Stimulated activated CD4-positive, alpha-beta T cell treated with anti-CD3 and anti-CD28 coated beads, Interleukin-4, amount 100 ng/mL, for 4 hours (primary cell): ENCODE measurements at places on chromosomes 7 and 10.

DNA sequence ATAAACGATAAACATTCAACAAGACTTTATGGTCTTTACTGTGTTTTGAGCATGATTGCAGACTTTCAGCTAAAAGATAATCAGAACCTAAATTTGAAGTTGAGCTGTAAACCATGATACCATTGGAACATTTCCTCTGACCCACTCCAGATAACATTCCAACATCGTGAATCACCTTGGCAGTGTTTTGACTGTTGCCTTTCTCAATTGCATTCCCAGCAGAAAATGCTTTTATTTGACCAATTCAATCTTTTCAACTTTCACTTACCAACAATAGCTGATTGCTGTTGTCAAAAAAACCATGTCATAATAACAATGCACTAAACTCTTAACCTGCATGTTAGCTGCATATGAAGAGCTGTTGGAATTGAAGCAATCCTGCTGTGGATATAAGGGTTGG lies 165.5 kb downstream of the MDFIC start:
- DNase-seq = no peak

DNA sequence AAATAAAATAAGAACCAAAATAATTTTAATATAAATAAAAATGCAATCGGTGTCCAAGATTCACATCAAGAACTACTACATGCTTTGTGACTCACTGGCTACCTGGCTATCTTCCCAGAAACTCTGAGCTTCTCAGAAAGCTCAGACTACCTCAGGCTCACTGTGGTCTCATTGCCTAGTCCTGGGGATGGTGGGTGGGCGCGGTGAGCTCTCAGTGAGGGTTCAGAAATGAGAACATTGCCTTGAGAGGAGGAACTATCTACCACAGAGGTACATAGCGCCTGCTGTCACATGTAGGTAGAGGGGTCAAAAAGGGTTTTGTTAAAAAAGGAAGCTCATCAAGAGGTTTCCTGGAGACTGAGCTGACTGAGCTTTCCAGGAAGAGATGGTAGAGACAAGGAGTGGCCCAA lies 108.0 kb downstream of the WDFY4 start:
- no peak for DNase-seq

DNA sequence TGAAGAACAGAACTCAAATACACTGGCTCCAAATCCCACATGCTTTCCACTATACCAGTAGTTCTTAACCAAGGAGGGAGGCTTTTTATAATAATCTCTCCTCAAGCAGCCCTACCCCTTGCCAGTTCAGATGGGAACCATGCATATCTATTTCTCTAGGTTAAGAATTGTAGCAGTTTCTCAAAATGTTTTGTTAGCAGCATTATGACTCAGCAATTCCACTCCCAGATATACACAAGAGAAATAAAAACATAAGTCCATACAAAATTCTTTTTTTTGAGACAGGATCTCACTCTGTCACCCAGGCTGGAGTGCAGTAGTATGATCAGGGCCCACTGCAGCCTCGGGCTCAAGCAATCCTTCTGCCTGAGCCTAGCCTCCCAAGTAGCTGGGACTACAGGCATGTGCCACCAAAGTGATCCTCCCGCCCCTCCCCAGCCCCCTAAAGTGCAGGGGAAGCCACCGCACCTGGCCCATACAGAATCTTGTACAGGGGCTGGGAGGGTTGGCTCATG lies 18.1 kb downstream of the YWHAG start:
- DNase-seq = no peak

DNA sequence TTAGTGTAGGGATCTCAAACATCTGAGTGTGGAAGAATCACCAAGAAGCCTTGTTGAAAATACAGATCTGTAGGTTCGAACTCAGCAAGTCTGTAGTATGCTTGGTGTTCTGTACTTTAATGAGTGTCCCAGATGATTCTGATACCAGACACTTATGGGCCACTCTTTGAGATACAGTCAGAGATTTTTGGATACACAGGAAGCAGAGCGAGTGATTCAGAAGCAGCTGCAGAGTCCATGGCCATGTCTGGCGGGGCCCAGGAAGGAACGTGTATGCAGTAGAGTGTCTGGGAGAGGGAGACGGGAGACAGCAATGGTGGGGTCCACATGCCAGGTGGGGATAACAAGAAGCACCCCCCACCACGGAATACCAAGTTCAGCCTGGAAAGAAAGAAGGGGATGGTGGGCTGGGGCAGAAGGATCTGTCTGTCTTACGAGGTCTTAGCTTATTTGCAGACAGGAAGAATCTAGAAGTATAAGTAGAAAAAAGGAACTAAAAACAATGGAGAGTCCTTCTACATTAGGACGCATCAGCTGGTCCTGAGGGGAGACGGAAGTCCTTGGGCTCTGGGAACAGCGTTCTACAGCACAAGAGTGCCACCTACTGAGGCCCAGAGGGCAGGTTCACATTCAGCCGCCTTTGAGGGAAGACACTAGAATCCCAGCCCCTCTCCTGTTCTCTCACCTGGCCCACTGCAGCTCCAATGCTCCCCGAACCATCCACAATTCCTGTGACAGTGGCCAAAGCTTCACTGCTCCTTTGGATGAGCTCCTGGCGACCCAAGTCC lies 55.4 kb downstream of the SLC37A3 start:
- DNase-seq = no peak

DNA sequence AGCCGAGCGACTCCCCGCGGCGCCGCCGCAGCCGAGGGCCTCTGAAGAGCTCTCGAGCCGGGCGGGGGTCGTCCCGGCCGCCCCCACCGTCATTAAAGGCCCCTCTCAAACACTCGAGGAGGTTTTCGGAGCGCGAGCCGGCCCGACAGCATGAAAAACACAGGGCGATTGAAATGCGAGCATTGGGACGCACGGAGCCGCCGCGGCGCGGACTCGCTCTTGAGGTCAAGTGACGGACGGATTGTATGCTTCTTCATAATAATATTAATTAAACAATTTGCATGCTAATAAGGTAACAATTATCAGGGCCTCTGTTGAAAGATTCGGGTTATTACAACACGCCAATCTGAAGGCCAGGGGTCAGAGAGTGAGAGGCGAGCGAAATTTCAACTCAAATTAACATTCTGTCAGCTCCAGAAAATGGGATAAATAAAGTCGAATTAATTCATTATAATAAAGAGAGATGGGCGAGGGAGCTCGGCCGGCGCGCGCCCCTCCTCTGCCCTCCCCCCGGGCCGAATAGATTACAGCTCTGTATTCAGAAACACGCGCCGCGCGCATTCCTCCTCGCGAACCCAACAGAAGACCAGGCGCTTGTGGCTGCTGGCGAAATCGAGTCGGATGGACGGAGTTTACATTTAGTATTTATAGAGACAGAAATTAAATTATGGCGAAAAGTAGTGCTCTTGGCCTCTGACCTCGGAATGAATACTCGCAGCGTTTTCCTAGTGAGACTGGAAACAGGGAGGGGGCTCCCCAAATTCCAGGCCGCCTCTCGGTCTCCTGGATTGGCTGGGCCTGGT lies 2.1 kb upstream of the UNCX start:
- no peak for DNase-seq

DNA sequence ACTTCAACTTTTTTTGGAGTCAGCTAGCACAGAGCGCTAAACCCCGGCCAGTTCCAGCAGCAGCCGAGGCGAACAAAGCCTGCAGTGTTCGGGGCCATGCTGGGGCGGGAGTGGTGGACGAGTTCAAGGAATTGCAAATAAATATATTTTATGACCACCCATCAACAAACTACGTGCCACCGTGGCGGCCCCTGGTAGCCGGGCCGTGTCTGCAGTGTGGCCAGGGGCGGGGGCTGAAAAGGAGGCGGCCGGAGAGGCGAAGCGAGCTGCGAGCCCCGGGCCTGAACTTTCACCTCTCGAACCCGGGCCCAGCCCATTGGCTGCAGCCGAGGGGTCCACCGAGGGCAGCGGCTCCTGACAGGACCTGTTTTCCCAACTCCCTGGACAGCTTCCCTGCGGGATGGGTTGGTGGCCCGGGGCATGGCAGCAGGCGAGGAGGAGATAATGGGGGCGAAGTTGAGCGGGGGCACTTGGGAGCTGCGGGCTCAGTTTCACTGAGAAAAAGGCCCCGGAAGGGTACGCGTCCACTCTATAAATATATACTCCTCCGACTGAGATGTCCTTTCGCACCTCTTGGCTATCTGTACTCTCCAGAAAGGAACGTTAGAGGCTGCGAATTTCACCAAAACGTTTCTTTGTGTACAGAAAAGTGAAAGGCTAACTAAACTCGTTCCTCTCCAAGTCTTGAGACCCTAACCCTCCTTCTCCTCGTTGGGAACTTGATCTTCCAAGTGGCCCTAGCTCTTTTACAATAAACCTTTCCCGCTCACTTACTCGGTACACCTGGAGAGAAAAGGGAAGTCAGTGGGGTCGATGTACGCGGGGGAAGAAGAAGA lies 164.6 kb upstream of the PPP1R3A start:
- DNase-seq = no peak

GRCh38 chr10:69914398-69915214 lies 112.9 kb downstream of the COL13A1 start:
- DNase-seq = peak; percentile 16

- no peak for DNase-seq
Measured at GRCh38 chr10:14665865-14666857, 108.5 kb downstream of the FAM107B start.

GRCh38 chr10:128095753-128096469 lies 30.3 kb downstream of the MKI67 start:
- no peak for DNase-seq

DNA sequence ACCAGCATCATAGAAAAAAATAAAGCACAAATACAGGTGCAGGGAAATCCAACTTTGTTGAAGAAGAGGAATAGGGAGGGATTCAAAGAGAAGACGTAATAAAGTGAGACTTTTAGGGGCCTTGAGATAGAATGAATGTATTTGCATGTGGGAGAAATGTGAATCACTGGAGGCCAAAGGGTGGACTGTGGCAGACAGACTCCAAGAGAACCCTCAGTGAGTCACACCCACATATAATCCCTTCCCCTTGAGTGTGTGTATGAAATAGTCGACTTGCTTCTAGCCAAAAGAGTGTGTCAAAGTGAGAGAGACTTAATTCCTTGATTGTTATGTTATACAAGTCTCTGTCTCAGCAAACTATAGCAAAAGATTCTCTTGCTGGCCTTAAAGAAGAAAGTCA lies 101.3 kb upstream of the GHITM start:
- DNase-seq = no peak

GRCh38 chr10:18094332-18094731 lies 45.9 kb upstream of the CACNB2 start:
- DNase-seq = no peak

- no peak for DNase-seq
Measured at GRCh38 chr7:39560997-39561396, 5.2 kb upstream of the YAE1 start.

GRCh38 chr7:526460-527034 lies 6.9 kb upstream of the PDGFA start:
- DNase-seq = no peak

DNA sequence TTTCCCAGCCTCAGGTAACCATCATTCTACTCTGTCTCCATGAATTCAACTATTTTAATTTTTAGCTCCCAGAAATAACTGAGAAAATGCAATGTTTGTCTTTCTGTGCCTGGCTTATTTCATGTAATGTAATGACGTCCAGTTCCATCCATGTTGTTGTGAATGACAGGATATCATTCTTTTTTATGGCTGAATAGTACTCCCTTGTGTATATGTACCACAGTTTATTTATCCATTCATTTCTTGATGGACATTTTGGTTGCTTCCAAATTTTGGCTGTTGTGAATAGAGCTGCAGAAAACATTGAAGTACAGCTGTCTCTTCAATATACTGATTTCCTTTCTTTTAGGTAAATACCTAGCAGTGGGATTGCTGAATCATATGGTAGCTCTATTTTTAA lies 10.5 kb downstream of the ATRNL1 start:
- no peak for DNase-seq

DNA sequence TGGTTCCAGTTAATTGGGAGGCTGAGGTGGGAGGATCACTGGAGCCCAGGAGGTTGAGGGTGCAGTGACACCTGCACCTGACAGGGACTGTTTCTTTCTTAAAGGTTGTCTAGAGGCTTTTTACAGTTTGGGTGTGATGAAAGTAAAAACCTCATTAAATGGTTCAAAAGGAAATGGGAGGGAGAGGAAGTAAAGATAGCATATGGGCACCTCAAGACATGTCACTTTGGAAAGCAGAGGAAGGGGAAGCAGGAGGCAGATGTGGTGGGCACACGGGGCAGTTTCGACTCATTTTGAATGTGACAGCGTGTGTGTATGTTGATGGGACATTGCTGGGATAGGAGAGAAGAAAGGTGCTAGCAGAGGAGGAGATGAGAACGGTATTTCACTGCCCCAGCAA lies 203.1 kb downstream of the MLLT10 start:
- no peak for DNase-seq
